ENCODE measurements at places on chromosomes 5 and 9.

DNA sequence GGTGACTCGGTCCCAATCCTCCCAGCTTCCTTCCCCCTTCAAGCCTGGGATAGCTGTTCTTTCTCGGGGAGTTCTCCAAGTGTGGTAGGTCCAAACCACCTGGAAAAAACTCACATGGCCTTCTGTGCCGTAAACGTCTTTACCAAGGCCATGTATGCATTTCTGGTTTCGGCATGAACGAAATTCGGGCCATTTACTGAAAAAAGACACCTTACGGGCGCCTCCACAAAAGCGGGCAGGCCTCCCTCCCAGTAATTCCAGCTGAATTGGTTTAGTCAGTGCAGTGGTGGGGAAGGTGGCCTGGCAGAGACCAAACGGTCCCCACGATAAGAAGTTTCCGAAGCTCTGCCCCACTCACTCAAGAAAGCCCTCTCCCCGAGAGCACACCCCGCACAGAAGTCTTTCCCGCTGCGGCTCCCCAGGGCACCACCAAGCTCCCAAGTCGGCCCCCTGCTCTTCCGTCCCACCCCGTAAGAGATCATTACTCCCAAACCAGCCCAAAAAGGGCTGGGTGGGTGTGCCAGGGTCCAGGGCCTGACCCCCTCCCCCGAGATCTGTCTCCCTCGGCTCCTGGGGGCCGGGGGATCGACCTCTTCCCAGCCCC, 86.3 kb upstream of the MELK start:
- DNase-seq: no peak

GRCh38 chr9:38626006-38626405, 5.6 kb upstream of the ANKRD18A start:
- DNase-seq: no peak

DNA sequence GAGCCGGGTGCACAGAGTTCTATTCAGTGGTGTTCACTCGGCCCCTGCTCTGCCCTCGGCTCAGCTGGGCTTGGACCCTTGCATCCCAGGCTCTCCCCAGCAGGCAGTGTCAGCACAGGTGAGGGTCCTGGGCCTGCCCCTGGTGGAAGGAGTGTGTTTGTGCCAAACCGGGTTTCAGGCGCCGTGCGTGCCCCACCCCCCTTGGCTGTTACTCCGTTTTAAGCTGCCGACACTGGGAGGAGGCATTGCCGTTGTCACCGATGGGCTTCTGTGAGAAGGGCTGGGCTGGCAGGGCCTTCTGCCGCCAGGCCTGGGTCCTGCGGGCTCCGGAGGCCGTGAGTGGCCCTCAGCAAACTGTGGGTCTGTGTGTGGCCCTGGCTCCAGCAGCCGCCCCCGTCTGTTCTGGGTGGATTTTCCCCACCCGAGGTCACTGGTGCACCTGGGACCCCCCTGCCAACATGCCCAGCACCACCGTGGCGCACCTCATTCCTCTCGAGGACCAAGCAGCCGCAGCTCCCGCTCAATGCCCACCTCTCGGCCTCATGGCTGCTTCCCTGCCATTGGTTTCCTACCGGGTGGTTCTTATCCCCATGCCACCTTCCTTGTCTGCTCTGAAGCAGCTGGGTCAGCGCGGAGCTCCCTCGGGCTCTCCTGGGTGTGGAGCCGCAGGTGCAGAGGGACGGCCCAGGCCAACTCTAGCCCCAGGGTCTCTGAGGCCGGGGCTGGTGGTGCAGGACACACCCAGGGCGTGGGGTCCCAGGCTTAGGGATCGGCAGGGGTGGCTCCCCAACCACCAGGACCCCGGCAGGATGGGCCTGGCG, 44.3 kb upstream of the EXOC3 start:
- no peak for DNase-seq

GRCh38 chr5:19172926-19173470, 815.0 kb downstream of the CDH18 start:
- DNase-seq: no peak

GRCh38 chr5:101288633-101289032, 385.6 kb upstream of the ST8SIA4 start:
- no peak for DNase-seq

DNA sequence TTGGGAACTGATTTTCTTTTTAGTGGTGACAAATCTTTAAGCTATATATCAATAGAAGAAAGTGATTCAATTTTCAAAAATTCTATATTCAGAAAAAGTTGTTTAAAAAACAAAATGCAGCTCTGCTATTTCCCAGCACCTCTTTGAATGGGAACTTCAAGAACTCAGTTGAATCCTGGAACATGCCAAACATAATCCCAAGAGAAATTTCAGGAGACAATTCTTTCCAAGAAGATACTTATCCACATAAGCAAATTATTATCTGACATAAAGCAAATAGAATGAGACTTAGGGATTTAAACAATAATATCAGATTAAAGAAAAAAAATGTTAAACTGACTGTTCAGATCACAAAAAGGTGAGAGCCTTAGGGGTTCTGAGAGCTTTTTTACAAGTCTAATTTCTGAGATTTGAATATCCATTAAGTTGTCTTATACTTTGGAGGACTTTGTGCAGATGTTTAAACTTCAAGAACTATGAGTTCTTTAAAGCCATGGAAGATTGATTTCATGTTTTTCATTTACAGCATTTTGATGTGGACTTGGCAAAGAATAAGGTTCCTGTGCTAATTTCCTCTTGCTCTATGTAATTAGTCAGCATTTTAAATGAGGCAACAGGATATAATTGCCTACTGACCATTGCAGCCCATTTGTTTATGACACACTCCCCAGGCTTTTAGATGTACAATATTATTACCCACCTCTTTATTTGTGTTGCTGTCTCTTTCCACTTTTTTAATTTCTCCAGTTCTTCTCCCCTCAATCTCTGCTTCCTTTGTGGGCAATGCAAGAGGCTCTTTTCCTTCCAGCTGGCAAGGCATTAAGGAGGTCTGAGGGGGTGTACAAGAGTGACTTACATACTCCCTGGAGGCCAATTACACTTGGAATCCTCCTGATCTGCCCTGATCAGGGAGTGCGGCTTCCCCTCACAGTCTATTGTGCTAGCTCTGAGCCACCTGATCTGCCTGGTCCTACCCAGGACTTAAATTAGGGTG, 419.1 kb downstream of the NR2F1-AS1 start:
- no peak for DNase-seq

DNA sequence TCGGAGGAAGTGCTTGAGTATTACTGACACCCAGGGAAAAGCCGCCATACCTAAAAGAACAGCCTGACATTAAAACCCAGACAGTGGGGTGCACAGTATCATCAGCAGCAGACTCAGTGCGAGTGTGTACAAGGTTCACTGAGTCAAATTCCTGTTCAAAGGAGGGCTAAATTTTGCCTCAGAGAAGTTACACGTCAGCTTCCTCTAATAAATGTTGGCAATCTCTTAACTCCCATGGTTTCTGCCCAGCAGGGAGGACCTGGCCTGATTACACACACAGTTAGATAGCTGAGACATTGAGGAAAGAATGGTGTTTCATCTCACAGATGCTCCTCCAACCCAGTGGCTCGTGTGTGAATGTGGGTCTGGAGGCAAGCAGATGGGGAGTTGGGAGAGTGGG, 38.2 kb downstream of the NIPSNAP3B start:
- no peak for DNase-seq

- no peak for DNase-seq
Measured at GRCh38 chr5:97554977-97555643, 372.1 kb upstream of the RIOK2 start.

GRCh38 chr5:124621279-124621678, 125.2 kb downstream of the ZNF608 start:
- no peak for DNase-seq

DNA sequence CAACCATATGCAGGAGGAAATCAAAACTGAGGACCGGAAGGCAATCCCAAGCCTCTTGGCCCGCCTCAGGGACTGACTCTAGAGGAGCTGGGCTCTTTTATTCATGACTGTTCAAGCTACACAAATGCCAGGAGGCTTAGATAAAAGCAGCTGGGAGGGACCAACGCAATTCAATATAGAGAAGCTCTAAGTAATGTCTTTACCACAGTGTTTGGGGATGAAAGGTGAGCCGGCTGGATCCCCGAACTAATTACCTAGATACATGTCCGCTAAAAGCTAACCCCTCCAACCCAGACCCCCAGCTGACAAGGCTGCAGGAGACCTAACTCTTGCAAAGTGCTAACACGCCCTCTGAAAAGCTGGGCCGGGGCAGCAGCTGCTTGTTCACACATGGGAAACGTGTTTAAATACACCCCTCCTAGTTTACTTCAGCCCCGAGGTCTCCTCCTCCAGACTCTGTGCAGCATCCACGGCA, 67.5 kb downstream of the TLE1 start:
- DNase-seq: no peak

DNA sequence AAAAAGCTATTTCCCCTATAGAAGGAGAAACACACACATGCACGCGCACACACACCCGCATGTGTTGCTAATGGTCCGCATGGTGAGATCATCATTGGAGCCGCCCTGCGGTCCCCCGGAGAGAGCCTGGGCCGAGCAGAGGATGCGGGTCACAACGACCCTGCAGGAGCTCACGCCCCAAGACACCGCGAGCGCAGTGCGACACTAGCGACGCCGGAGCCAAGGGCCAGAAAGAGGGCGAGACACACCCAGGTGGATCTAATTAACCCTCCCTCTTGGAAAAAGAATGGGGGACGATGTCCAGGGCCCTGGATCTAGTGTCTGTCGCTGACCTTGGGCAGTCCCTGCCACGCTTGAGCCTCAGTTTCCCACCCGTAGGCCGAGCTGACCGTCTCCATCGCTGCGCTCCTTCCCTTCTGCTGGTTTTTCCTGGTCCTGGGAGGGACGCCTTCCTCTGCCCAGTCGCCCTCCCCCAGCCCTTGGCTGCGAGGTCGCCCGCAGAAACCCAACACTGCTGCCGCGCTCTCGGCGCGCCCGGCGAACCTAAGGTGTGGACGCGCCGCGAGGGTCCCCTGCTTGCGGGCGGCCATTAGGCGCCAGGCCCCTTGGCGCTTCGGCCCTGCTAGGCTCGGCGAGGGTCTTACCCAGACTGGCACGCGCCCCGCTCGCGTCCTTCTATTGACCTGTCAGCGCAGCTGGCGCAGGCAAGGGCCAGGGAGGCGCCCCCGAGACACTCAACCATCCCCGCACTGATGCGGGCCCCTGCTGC, 47.5 kb upstream of the RNF20 start:
- no peak for DNase-seq

DNA sequence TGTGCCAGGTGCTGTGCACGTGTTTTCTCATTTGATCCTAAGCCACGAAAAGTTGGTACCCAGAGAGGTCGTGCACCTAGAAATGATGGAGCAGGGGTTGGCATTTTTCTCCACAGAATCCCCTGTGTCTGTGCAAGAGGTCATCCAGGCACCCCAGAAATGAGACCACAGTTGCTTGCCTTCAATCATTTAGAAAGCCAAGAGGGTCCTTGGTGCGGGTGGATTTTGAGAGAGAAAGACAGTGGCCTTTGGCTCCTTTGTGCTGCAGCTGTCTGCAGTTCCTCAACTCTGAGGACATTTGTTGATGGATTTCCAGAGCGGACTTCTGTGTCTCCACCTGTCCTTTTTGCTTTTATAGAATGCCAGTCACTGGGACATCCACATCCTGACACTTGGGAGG, 33.8 kb upstream of the SPRY4 start:
- DNase-seq: no peak

- DNase-seq: peak; percentile 92
Measured at GRCh38 chr9:34048727-34049629, at the start of gene UBAP2. UBAP2 (minus strand) TSS chr9:34048887; CDS start chr9:34017148, 31,739 bp downstream.

DNA sequence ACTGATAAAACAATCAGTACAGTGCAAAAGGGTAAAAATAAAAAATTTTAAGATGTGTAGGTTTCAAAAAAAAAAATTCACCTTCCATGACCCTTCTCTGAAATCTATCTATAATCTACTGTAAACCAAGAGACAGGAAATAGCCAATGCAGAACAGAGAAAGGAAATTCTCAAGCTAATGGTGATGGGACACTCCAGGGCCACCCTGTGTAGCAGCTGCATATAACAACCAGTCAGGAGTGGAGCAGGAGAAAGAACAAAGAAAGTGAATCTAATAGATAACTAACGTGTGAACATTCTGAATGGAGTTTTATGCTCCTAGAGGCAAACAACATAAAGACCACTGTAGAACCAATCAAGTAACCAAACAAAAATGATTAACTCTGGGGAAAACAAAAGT, 16.6 kb downstream of the SPTLC1 start:
- no peak for DNase-seq

GRCh38 chr5:75611311-75612225, at the start of gene ANKDD1B:
ANKDD1B (plus strand) TSS chr5:75611453; CDS start chr5:75611635, 182 bp downstream.
- no peak for DNase-seq

All from activated naive CD8-positive, alpha-beta T cell treated with anti-CD3 and anti-CD28 coated beads, Interleukin-2, amount 50 U/mL, for 16 hours (primary cell).